ENCODE measurements at places on chromosomes 6 and 20. TPM values are rescaled to one million over a fixed set of nuclear protein-coding genes. Genes with fewer than 3 reads are reported as not detected.

DNA sequence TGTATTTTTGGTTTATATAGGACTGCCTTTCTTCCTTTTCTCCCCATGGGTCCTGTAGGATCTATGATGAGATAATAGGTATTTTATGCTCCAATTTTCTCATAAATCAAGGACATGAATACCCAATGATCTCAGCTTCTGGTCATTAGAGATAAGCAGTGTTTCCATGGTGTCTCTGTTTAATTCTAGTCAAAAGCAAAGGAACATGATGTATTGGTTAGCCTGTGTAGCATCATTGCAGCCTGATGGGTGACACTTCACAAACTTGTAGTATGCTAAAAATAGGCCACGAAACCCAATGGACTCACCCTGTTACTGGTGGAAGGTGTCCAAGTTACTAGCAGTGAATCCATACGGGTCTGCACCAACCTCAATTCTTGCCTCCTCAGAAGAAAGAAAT lies 116.2 kb upstream of the SNX9 start:
- no peak for DNase-seq

EDN1 gene
- 2.9 TPM for total RNA-seq

CRIP3 gene
- total RNA-seq = 7.1 TPM

AHI1 gene
- total RNA-seq = 9.2 TPM

BTNL2 gene
- not detected for total RNA-seq

- no peak for DNase-seq
Measured at GRCh38 chr6:21883595-21884328, 290.2 kb downstream of the SOX4 start.

DNA sequence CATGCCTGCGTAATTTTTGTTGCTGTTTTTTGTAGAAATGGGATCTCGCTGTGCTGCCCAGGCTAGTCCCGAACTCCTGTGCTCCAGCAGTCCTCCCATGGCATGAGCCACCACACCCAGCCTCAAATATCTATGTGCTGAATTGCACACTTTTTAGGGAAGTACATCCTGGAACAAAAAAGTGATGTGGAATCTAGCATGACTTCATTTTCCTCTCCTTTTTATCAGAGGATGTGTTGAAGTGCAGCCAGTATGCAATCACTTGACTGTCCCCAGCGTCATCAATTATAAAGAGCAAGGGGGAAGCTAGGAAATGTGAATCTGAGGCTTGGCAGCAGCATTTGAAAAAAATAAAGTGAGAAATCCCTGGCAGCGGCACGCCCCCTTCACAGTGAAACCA lies 6.4 kb upstream of the EXOC2 start:
- no peak for DNase-seq

DNA sequence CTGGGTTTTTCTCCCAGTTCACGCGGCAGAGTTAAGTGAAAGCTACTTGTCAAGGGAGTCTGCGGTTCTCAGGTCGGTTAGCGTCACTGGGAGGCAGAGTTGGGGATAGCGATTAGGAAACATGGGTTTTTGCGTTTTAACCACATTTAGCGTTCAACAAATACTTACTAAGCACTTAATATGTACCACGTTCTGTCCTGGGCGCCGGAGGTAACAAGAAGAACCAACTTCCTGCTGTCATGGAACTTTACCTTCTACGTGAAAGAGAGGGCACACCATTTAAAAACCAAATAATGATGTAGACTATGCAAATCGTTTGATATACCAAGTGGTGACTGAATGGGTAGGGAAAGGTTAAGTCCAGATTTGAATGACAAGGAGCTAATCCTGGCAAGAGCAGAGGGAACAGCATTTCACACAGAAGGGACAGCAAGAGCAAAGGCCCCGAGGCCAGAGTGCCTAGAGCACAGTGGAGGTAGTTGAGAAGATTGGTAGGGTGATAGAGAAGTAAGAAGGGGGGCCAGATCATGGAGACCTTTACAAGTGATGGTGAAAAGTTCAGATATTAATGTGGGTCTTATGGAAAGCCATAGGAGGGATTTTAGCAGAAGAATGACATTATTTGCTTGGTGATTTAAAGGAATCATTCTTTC lies 744 bp downstream of the RIOK1 start:
- no peak for DNase-seq

DNA sequence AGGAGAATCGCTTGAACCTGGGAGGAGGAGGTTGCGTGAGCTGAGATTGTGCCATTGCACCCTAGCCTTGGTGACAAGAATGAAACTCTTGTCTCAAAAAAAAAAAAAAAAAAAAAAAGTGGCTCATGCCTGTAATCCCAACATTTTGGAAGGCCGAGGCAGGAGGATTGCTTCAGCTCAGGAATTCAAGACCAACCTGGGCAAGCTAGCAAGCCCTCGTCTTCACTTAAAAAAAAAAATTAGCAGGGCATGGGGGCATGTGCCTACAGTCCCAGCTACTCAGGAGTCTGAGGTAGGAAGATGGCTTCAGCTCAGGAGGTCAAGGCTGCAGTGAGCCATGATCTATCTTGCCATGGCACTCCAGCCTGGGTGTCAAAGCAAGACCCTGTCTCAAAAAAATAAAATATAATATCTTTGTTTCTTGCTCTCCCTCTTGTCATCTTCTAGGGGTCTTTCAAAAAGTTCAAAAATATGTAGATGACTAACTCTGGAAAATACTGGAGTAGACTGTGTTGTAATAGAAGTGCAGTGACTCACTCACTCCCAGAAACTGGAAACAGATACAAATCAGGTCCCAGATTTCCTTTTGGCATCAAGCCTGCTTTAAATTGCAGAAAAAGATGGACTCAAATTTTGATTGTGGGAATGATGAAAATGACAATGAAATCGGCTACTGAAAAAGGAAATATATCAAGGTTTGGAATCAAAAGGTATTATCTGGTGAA lies 2.8 kb upstream of the GINM1 start:
- DNase-seq = no peak

NKAPL gene
- 7.4 TPM for total RNA-seq

CST5 gene
- total RNA-seq = not detected

DNA sequence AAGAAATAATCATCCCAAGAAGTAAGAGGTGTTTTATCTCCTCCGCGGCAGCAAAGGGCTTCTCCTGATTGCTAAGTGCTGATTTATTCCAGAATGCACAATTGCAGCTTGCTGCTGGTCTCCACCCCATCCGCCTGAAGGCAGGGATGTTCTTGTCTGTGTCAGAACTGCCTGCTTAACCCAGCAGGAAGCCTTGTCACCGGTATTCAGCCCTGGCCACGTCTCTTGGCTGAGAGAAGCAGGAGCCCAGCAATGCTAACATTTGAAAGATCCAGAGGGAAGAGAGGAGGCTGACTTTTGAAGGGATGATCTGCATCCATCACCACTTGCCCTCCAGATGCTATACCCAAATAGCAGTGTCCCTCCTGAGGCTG lies 4.2 kb downstream of the SCML4 start:
- no peak for DNase-seq

Data from Right ventricle myocardium inferior (tissue), 1 donor.